ENCODE measurements at places on chromosomes 7 and 10.

DNA sequence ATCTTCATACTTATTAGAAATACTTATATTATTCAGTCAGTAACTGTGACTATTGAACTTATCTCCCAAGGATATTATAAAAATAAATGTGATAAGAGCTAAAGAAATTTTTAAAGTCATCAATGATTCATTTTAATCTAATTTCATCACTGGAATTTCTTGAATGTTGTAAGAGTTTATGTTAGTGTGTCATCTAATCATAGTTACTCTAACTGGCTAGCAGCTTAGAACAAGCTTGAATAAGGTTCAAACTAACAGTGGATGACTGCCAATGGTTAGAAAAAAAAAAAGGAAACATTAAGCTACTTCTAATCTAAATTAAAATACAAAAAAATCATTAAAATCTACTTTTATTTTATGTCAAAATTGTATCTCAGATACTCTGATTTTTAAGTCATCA is 1066.3 kb downstream of the CNTNAP2 start:
- no peak for DNase-seq

DNA sequence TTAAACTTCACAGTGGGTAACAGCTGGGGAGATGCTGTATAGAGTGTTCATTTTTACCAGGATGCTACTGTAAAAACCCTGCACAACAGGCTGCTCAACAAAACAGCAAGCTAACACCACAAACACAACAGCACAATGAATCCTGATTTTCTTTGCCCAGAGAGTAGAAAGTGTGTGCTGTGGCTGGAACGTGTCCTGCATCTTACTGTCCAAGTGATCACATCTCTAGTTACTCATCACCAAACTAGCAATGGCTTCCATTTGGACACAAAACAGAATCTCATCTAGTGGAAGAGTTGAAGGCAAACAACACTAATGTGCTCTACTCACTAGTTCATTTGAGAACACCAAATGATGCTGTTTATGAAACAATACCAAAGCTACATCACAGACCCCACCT is 121.2 kb downstream of the SLC25A13 start:
- no peak for DNase-seq

GRCh38 chr7:17492437-17492836 is 194.0 kb downstream of the AHR start:
- DNase-seq: no peak

GRCh38 chr7:81780914-81781693 is 11.3 kb upstream of the HGF start:
- no peak for DNase-seq

DNA sequence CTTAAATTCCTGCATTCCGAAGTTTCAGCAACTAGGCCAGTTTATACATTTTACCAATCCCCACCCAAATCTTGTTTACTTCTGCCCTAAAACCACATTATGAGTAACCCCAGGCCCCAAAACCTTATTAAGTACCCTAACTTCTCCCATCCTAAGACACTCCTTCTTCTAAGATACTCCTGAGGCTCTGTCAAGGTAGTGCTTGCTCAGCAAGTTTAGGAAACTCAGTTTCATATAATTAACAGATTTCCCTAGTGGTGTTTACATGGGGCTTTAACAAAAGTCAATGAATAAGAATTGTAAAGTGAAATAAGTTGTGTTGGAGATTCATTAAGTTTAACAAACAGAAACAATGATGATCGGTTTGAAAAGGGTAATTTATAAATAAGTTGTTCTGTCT is 77.8 kb downstream of the CPEB3 start:
- no peak for DNase-seq

- DNase-seq: no peak
Observed at GRCh38 chr7:25408012-25408687, 179.9 kb upstream of the NPVF start.

DNA sequence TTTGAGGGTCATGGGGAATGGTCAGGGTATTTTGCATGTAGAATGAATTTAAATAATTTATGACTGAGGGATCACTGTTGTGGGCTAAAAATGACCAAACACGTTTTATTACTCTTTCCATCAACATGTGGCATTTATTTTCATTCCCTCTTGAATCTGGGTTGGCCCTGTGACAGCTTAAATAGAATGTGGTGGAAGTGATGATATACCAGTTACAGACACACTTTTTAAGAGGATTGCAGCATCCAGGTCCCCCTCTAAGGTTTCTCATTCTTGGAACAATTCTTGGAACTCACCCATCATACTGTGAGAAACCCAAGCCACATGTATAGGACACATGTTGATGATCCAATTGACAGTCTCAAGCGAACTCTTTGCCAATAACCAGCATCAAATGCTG is 272.4 kb downstream of the ETV1 start:
- no peak for DNase-seq

DNA sequence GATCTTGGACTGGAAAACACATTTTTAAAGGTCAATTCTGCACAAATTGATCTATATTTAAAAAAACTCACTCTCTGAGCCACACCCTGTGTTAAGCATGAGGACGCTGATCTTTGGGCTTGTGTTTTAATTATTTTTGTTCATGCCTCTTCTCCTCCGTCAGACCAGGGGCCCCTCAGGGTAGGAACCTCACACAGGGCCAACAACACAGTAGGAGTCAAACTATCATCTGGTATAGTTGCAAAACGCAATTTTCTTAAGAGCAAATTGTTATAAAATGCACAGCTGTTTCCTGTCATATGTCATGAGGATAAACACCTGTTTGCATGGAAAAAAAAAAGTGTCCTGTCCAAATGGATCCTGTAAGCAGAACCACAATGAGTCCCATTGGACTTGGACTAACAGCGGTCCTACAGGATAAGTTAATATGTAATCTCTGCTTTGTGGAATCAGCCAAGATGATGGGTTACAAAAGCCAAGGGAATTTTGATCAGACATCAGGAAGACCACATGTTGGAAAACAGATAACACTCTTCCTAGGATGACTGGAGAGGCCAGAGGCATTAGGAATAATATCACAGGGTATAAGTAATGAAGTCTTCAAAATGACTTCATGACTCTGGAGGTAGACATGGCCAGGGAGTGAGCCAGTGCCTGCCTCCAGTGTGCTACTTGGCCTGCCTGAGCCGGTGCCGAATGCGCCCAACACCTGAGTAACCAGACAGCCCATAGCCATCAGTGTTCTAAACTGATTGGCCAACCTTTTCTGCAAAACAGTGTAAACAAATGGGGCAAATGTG is 184.9 kb upstream of the ADCY1 start:
- no peak for DNase-seq

DNA sequence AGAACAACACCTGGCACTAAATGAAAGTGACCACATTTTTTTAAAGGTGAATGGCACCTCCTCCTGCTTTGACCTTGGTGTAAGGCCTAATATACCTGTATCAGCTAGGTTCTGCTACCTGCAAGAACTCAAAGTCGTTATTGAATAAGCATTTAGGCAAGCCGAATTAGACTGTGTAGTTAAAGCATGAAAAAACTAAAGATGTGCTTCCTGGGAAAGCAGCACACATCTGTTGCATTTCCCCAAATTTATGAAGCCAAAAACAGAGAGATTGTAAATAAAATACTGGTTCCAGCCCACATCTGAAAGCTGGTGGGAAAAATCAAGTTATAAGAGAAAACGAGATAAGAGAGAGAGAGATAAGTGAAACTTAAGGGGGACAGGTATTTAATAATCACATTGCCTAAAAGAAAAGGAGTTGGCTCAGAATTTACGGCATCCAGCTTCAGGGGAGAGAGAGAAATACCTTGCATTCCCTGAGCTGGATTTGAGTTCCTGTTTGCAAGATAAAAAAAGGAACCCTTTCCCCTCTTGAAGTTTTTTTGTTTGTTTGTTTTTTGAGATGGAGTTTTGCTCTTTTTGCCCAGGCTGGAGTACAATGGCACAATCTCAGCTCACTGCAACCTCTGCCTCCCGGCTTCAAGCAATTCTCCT is 1.8 kb upstream of the XPNPEP1 start:
- no peak for DNase-seq

- DNase-seq: no peak
Observed at GRCh38 chr7:110544194-110544593, 546.7 kb upstream of the LRRN3 start.

GRCh38 chr7:100387695-100388094 is 14.4 kb downstream of the PILRA start:
- no peak for DNase-seq

DNA sequence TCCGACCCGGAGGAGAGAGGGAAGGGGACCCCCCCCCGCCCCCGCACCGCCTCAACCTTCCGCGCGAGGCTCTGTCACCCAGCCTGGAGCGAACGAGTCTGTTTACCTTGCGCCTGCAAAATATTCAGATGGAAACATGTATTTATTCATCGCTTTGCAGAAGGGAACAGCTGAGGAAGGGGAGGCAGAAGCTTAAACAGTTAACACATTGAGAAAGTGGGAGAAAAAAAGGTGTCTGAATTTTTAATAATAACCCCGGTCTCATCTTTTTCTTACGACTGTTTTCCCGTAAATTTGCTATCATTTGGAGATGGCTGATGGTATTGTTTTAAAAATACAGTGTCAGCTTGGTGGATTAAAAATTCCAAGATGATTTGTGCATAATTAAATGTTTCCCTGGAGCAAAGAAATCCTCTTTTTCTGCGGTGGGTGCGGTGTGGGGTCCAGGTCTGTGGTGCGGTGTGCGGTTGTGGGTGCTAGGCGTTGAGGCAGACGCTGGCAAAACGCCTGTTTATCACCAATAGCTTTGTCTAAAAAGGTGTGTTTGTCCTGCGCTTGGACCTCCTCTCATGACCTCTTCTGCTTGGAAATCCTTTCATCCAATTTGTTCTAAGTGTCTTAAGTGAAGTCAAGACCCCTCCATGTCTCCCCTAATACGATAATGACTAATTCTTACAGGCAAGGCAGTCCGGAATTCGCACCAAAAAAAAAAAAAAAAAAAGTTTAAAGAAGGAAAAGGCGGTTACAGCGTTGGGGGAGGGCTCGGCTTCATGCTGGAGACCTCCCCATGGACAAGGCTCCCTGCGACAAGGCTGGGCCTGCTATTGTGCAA is 1.6 kb downstream of the UNCX start:
- no peak for DNase-seq

GRCh38 chr10:112778579-112778978 is 171.5 kb upstream of the TCF7L2 start:
- no peak for DNase-seq

DNA sequence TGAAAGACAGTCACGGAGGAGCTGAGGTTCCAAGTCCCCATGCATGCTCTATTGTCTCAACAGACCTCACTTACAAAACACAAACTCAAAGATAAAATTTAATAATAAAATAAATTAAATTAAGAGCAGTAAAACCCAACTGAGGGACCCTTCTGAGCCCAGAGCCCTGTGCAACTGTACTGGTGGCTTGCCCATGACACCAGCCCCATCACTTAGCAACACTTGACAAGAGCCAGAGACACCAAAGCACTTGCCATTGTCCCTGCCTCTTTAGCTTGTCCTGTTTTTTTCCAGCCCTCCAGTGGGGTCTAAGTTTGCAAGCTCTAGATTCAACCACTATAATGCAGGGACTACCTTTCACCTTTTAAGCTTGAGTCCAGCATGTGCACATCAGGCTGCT is 117.9 kb downstream of the JCAD start:
- no peak for DNase-seq

GRCh38 chr10:119313644-119314043 is 106.3 kb downstream of the GRK5 start:
- peak; percentile 89 for DNase-seq

GRCh38 chr7:155550916-155551315 is 4.6 kb upstream of the CNPY1 start:
- no peak for DNase-seq

DNA sequence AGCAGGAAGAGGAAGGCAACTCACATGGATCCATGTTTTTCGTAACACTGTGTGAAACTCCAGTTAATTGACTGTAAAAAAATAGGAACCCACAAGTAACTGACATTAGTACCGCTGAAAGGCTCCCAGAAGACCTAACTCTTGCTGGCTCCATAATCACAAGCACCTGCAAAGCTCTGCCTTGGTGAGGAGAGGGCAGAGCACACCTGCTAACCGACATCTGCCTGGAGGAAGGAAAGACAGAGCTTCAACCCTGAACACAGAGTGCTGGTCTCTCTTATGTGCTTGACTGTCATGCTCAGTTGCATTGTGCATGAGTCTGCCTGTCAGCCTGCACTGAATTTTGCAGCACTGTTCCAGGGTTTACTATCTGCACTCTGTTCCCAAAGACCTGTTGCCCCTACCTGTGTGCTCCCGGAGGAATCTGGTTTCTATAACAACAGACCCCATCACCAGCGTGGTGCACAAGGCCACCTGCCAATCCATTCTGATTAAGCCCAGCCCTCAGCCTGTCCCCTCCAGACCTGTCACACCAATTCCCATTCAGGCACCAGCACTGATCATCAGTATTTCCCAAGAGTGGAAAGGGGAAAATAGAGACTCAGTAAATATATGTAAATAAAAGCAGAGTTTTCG is 63.1 kb upstream of the ANKRD1 start:
- no peak for DNase-seq

DNA sequence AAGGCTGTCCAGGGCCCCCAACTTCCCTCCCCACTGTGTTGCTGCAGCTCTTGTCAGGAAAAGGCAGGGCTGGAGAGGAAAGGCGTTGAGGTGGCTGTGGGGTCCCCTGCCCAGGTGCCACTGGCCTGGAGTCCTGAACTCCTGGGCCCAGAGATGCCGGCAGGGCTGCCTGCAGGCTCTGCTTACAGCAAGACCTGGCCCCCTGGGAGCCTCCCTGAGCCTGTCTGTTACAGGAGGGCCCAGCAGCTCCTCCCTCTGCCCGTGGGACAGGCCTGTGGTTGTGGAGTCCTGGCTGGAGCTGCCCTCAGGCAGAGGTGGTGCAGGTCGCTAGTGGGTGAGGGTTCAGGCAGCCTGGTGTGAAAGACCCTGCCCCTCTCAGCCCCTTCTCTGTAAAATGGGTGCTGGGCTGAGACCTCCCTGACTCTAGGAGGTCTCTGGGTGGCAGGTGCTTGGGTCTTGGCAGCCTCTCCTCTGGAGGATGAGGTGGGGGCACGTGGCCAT is 9.9 kb downstream of the ANTXRL start:
- DNase-seq: no peak

DNA sequence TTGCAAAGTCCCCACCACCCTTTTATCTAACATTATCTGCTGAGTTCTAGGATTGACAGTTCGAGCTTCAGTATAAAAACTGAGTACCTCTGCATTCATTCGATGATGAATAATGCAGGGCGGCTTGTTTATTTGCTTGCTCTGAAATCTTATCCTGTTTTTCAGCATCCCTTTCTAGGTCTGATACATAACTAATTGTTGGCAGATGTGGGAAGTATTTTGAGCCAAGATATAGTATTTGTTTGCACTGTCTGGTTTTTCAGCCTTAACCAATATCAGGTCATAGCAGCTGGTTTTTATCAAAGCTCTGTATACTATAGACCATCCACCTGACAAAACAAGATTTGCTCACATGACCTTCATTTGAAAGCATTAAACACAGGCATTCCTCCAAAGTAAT is 161.4 kb downstream of the TFEC start:
- DNase-seq: no peak

- no peak for DNase-seq
Observed at GRCh38 chr7:157440346-157441022, 103.7 kb downstream of the DNAJB6 start.

DNA sequence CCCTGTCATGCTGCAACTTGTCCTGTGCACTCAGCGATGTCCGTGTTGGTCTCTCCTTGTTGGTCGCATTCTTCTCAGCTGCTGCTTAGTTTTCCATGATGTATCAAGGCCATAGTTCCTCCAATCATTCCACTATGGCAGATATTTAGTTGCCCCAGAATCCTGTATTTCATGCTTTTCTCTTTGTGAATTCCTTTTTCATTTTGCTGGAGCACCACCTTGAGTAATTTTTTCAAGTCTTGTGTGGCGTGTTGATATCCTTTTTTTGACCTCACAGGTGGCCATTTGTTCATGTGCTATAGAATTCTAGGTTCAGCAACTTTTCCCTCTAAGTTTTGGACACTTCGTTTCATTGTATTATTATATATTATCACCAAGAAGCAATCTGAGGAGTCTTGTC is 42.7 kb upstream of the MNX1 start:
- DNase-seq: no peak
